NCI-H2029 (cell line): ENCODE measurements at places on chromosomes 6 and 20.

- no peak for DNase-seq
These were observed 553.0 kb upstream of the MARCKS start for GRCh38 chr6:113304116-113304515.

- no peak for DNase-seq
These were observed 33.2 kb upstream of the TASP1 start for GRCh38 chr20:13671916-13672378.

DNA sequence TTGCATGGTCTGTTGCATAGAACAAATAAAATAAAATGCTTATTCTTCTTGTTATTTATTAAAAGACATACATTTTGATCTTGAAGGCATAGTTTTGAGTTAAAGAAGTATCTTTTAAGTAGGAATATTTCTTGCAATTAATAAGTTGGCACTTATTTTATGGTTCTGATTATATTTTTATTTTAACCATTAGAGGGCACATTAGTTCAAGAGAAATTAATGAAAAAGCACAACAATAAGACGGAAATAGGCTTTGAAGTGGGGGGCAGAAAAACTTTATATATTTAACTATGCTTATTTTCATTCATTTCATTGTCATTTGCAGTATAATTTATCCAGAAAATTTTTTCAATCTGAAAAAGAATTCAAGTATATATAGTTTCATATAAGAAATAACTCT, 44.2 kb upstream of the MAP3K7 start:
- DNase-seq = no peak

DNA sequence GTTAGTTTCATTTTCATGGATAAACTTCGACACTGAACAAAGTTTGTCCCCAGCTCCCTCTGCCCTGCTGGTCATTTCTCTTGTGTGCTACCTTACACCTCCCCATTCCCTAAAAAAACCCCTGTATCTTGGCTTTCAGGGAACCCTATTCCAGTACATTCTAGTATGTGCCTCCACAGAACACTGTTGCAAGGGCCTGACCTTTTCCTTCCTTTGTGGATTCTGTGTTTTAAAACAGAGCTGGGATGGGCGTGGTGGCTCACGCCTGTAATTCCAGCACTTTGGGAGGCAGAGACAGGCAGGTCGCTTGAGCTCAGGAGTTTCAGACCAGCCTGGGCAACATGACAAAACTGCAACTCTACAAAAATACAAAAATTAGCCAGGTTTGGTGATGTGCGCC, 20.6 kb upstream of the QKI start:
- no peak for DNase-seq

DNA sequence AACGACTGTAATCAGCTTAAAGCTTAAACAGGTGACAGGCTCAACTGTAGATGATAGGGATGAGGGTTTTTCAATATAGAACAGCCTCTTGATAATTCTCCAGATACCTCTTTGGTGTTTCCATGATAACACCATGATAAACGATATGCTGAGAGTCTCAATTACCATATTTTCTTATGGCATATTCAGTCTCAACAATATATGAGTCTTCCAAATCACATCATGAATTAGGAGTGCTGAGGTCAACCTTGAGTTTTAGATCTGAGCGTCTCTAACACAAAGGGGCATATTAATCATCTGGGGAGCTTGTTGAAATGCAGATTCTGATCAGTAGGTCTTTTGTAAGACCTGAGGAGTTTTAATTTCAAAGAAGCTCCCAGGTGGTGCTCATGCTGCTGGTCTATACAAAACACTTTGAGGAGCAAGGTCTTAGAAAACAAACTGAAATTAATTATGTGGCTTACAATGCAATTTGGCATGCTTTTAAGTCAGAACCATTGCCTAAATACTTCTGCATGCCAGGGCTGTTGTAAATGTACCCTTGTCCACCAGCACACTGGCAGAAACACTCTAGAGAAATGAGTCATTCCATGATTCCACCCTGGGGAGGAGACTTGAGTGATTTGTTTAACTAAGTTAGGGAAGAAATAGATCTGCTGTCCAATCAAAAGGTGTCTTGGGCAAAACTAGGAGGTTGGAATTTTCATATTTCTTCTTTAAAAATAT, 49.6 kb downstream of the PTCHD4 start:
- no peak for DNase-seq

- DNase-seq = no peak
These were observed 98.0 kb downstream of the FNDC1 start for GRCh38 chr6:159267165-159267564.

- no peak for DNase-seq
These were observed 193.9 kb downstream of the DLL1 start for GRCh38 chr6:170096803-170097504.

DNA sequence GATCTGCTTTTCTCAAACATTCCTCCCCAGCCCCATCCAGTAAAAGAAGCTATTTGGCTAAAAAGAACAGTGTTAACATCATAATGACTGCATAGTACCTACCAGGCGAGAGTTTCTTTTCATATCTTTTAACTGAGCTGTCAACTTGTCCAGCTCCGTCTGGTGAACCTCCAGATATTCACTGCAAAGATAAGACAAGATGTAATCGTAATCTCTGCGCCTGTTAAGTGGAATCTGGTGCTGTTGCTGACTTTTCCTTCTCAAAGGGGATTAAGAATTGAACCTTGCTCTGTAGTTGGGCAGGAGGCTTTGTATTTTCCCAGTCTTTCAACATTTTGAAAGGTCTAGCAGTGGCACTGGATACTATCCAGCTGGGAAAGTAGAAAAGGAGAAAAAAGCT, 63.0 kb downstream of the RIPOR2 start:
- no peak for DNase-seq

DNA sequence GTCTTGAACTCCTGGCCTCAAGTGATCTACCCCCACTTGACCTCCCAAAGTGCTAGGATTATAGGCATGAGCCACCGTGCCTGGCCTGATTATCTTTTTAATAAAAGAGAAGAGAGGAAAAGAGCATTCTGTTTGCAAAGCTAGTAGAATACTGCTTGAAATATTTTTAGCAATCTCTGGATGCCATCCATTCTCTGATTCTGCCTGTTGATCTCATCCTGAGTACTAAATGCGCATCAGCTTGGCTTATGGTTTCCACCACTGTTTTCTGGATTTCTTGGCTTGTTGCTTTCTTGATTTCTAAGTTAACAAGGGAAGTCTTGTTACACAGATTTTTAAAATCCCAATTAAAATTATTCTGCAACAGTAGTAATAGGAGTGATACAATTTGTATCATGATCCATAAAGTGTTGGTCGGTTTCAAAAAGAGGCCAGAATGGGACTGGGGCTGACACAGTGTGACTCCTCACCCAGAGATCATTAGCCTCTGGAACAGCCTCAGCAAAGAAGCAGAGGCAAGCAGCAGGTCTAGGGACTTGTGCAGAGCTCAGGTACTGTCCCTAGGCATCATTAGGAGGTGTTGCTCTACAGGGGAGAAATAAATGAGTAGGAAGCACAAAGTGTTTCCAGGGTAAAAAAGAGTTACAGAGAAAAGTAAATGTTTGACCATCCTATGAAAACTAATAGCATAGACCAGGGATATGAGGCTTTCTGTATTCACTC, 17.8 kb upstream of the SLC16A10 start:
- DNase-seq = no peak

DNA sequence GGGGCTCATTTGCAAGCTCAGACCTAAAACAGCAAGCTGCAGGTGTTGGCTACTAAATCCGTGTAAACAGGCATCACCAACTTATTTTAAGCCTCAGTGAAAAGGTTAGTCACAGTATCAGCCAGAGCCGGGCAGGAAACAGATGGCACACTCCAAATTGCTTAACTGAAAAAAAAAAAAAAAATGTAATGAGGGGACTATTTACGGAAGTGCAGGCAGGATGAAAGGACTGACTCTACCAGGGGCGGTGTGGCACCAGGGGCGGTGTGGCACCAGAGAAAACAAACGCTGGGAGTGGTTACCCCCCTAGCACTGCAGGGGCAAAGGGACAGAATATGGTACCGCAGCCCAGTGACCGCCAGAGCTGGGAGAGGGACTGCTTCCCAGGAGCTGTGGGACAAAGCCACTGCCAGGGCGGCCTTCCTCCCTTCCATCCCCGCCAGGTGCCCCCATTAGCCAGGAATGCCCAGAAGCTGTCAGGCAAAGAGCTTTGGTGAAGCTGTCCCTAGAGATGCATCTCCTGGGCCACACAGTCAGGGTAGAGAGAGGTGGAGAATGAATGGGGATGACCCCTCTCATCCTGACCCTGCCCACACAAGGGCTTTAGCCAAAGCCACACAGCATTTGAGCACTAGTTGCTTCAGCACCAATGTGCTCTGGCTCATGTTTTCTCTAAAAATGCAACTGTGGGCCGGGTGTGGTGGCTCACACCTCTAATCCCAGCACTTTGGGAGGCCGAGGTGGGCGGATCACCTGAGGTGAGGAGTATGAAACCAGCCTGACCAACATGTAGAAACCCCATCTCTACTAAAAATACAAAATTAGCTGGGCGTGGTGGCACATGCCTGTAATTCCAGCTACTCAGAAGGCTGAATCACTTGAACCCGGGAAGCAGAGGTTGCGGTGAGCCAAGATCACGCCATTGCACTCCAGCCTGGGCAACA, 39.6 kb upstream of the GFOD1 start:
- DNase-seq = peak; percentile 87

DNA sequence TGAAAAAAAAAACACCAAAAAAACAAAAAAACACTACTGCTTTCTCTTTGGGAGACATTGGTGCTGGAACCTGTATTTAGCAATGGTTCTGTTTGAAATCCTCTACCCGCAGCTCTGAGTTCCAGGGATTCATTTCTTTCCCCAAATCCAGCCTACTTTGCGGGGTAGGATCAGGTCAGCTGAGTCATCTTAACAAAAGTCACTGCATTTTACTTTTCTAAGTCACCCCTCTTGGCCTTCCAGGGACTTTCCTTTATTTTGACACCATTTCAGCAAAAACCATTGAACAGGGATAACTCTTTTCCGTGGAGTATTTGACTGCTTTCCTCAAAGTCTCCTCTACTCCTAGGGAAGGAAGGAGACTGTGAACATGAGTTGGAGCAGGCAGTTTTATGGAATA, 837.6 kb downstream of the MAFB start:
- no peak for DNase-seq

DNA sequence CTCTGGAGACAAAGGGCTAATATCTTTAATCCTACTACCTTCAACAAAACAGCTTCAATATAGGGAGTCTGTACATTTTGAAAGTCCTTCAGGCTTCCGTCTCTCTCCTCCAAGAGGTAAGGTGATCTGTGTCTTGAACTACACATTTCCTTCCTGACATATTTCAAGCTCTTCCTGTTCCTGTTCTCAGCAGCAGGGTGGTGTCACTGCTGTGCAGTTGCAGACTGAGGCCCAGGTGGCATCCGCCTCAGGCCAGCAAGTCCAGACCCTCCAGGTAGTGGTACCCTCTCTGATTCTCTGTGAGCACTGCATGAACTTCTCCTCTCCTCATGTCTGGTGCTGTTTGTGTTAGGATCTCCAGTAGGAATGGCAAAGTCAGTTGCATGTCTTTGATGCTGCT, 7.8 kb downstream of the NFYA start:
- no peak for DNase-seq

DNA sequence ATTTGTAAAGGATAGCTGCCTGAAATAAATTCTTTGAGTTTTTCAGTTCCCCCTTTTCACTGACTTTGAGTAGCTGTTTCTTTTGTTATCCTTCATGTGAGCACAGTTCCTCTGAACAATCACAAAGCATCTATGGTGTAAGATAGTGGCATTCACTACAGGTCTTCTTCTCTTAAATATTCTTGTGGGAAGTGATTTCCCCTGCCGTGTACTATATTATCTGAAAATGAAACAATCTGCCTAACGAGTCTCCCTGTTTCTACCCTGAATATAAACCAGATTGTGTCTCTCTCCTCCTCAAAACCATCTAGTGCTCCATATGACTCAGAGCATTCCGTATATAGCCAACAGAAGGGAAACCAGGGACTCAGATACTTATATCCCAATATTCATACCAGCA, 380.1 kb upstream of the SOX4 start:
- no peak for DNase-seq

GRCh38 chr6:160960839-160961238, 30.7 kb upstream of the MAP3K4 start:
- no peak for DNase-seq

- DNase-seq = no peak
These were observed 48.1 kb downstream of the FOXA2 start for GRCh38 chr20:22536141-22536828.

GRCh38 chr20:60690771-60691170, 561.3 kb upstream of the CDH4 start:
- no peak for DNase-seq

- DNase-seq = peak; percentile 70
These were observed 94.5 kb upstream of the PTPN1 start for GRCh38 chr20:50415516-50416268.

- no peak for DNase-seq
These were observed 15.7 kb upstream of the IGF2R start for GRCh38 chr6:159953091-159953601.

DNA sequence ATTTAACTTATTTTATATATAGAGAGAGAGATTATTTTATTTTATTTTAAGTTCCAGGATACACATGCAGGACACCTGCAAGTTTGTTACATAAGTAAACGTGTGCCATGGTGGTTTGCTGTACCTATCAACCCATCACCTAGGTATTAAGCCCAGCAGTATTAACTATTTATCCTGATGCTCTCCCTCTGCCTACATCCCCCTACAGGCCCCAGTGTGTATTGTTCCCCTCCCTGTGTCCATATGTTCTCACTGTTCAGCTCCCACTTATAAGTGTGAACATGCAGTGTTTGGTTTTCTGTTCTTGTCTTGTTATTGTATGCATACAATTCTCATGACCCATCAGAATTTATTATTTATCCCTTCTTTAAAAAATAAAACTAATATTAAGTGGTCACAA, 34.6 kb downstream of the FKBP1C start:
- DNase-seq = no peak
